ENCODE measurements at places on chromosomes 4 and X. TPM values are rescaled to one million over a fixed set of nuclear protein-coding genes. Genes with fewer than 3 reads are reported as not detected.

DNA sequence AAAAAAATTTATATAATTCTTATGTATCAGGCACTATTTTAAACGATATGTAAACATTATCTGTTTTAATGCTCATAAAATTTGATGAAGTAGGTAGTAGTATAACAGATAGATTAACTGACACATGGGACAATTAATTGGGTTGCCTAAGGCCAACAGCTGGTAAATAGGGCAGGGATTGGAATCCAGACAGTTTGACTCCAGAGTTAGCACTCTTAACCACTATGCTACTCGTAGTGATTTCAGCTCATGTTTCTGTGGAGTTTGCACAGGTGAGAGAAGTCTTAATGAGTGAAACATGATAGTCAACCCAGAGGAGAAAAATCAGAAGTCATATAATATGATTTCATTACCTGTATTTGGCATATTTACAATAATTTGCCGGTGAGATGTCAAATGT lies 126.0 kb upstream of the WDFY3 start:
- no peak for DNase-seq

DNA sequence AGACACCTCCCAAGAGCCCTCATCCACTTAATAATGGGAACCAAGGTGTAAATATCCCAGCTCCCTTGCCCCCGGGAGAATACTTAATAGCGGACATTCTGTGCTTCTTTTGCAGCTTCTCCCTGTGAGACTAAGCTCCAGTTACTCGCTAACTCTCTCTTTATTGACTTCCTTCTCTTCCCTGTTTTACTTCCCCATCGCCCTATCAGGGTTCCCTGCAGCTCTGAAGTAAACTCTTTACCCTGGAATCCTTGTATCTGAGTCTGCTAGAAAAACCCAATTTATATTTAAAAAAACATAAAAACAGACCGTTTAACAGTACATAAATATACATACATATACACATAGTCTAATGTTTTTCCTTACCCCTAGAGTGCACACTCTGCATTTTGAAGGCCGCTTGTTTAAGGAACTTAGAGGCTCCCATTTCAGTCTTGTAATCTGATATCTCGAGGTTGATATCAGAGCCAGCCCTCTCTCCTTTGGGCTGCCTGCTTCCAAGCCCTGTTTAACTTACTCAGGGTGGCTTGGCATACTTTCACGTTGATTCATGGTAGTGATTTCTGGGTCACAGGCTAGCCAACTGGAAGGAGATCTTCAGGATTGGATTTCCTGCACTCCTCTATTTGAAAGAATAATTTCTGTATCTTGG lies 177.4 kb upstream of the SCML1 start:
- no peak for DNase-seq

- no peak for DNase-seq
Measured at GRCh38 chr4:46878641-46879040, 30.4 kb downstream of the COX7B2 start.

- no peak for DNase-seq
Measured at GRCh38 chr4:178165251-178165950, 723.2 kb upstream of the AGA start.

GRCh38 chr4:99724067-99724466 lies 66.4 kb upstream of the C4orf54 start:
- DNase-seq, result no peak

GRCh38 chrX:39337451-39337850 lies 536.2 kb downstream of the MID1IP1 start:
- no peak for DNase-seq

Gene PAGE2B
- total RNA-seq, result not detected

Gene TRIM2
- 71.8 TPM for total RNA-seq

- DNase-seq, result no peak
Measured at GRCh38 chr4:189377569-189377968, 563.1 kb upstream of the FRG1 start.

DNA sequence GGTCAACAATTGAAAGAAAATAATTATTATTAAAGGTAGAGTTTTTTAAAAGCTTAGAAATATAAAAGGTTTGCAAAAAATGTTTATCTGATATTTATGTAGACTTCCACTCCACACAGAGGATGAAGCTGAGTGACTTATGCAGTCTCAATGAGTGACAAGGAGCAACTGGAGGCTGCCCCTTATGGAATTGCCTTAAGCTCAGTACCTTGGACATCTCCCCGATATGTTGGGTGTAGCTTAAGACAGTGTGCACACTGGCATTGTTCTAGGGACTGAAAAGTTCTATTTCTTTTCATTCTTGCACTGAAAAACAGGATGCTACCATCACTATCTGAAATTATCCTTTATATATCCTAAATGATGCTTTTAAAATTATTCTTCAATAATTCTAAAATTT lies 292.1 kb downstream of the PRDM5 start:
- no peak for DNase-seq

Gene TMEM156
- total RNA-seq, result not detected

DNA sequence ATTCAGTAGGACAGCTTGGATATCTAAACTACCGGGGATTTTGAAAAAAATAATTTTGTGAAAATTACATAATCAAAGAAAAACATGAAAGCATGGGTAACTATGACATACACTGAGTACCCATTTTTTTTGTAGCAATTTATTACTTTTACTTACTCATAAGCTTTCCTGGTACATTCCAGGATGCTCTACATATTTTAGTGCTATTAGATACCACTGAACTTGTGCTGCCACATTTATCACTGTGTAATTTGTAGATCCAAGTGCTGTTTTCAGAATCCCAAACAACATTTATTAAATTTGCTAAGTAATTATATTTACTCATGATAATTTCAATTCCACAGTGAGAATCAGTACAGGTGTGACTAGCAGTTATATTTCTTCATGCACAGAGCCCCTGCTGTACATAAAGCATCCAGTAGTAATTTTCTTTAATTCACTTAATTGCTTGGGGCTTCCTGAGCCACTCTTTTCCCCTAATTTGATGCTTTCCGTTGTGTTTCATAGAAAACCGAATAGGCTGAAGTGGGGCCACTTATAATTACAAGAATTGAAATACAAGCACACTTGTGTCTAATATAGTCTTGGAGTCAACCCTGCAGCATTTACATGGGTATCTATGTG lies 2254.4 kb downstream of the ARAP2 start:
- DNase-seq, result no peak

DNA sequence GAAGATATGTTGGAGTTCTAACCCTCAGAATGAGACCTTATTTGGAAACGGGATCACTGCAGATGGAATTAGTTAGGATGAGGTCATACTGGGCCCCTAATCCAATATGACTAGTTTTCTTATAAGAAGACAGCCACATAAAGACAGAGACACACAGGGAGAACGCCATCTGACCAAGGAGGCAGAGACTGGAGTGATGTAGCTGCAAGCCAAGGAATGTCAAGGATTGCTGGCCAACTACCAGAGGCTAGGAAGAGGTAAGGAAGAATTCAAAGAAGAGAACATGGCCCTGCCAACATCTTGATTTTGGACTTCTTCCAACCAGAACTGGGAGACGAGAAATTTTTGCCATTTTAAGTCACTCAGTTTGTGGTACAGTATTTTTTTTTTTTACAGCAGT lies 152.8 kb upstream of the DIPK2B start:
- DNase-seq, result no peak

- DNase-seq, result no peak
Measured at GRCh38 chrX:40156470-40157227, 58.9 kb upstream of the BCOR start.

DNA sequence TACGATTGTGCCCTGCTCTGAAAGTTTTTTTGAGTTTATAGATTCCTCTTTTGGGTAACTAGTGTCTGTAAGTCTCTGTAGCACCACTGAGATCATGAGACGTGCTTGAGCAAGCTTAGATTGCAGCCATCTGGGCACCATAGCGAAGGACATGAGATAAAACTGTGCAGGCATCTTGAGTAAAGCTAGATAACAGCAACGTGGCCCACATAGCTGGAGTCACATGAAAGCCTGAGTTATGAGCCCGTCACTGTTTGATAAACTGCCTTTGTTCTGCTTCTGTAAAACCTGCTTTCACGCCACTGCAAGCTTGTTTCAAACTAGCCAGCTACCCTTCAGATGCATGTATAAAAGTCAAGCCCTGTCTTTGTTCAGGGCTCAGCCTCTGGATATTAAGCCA lies 359.1 kb upstream of the CXorf51A start:
- DNase-seq, result no peak

- no peak for DNase-seq
Measured at GRCh38 chr4:13963601-13964000, 336.1 kb upstream of the BOD1L1 start.

DNA sequence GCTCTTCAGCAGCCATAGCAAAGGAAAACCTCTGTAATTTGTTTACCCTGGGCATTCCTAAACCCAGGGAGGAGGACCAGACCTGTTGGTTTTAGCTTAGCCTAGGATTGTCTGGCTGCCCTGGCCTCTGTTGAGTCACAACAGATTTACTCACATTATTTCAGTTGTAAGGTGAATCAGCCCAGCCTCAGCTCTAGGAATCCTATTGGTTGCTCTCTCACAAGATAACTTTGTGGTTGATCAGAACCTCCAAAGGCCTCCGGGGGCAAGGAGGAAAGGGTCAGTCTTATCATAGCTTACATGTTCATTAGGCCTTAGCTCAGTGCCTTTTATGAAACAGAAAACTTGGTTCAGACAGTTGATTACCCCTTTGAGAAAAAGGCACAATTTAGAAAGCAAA lies 41.0 kb downstream of the PDK3 start:
- DNase-seq, result no peak

DNA sequence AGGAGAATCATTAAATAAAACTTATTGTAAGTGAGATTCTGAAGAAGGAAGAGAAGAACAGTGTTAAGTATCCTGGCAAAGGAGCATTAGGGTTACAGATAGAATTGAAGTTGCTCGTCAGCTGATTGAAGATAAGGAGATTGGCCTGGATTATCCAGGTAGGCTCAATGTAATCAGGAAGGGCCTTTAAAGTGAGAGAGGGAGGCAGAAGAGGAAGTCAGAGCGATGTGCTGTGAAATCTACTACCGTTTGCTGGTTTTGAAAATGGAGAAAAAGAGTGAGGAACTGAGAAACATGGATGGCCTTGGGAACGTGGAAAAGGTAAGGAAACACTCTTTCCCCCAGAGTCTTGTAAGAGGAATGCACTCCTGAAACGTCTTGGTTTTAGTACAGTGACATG lies 245.7 kb downstream of the ANTXR2 start:
- no peak for DNase-seq

Gene SPANXA2
- total RNA-seq, result not detected

GRCh38 chrX:129934461-129934860 lies 28.5 kb downstream of the UTP14A start:
- no peak for DNase-seq

Gene MAGEB2
- not detected for total RNA-seq

DNA sequence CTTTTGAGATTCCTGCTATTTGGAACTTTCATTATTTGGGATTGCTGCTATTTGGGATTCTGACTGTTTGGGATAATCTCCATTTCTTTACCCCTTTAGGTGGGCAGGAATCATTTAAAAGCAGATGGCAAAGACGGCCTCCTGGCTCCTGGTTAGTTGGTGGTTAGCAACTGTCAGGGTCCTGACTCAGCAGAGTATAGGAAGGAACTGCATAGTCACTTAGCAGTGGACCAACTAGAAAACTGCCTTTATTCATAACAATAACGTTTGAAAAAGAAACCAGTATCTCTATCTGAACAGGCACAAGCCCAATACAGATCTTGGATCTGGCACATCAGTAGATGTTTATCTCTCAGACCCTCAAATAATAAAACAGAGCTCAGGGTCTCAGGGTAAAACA lies 469.7 kb upstream of the FGF16 start:
- no peak for DNase-seq

Gene CFAP47
- not detected for total RNA-seq

Gene LETM1
- 287 TPM for total RNA-seq

Gene DUSP21
- not detected for total RNA-seq

DNA sequence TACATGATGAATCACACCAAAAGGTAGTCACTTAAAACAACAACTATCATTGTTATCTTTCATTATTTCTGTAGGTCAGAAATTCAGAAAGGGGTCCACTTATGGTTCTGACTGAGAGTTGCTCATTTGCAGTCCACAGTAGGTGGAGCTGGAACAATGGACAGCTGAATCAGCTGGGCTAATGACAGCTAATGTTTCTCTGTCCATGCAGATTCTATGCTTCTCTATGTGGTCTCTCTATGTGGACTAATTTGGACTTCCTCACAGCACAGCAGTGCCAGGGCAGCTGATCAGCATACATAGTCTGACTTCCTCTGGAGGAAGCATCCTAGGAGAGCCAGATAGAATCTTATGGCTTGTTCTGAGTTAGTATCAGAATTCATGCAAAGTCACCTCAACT lies 131.7 kb upstream of the INTU start:
- DNase-seq, result no peak

DNA sequence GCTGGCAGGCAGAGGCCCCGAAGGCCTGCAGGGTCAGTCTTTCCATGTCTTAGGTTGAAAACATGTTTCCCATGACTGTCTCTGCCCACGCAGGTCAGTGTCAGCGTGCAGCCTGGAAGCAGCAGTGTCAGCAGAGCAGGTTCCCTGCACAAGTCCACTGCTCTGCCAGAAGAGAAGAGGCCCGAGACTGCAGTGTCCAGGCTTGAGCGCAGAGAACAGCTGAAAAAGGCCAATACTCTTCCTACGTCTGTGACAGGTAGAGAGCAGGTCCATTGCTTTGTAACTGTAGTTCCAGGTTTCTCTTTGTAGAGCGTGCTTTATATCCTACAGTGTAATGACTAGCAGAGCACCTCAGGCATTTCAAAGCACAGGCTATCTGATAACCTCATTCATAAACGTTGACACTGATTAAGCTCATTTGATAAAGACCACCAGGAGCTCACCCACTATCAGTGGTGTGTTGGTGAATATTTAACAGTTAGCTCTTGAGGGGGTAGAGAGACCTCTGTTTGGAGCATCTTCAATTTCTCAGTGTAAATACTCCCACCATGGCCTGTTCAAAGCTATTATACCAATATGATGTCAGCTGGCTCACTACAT lies 63.2 kb downstream of the AASDH start:
- no peak for DNase-seq

- no peak for DNase-seq
Measured at GRCh38 chr4:181331214-181331613, 912.0 kb upstream of the TENM3 start.

- DNase-seq, result no peak
Measured at GRCh38 chrX:111868726-111869638, 7.0 kb upstream of the TRPC5OS start.

- DNase-seq, result no peak
Measured at GRCh38 chr4:36130641-36131040, 113.7 kb downstream of the ARAP2 start.

GRCh38 chr4:150286656-150287055 lies 208.4 kb downstream of the DCLK2 start:
- DNase-seq, result no peak

- DNase-seq, result no peak
Measured at GRCh38 chr4:119244832-119245231, 32.3 kb downstream of the USP53 start.

- DNase-seq, result no peak
Measured at GRCh38 chr4:125387770-125388169, 73.0 kb downstream of the FAT4 start.

Gene HSFX2
- total RNA-seq, result not detected

DNA sequence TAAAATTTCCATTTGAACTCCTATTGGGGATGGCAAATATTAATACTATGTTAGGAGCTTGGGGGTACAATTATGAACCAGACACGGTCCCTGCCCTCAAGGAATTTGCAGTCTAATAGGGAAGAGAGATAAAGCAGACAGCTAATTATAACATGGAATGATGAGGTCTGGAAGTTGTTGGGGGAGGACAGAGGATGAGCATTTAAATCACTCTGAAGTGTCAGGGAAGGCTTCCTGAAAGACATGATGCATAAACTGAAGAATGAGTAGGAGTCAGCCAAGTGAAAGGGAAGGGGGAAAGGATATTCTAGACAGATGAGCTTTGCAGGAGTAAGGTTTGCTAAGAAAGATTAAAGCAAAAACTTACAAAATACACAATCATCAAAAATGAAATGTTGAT lies 15.9 kb downstream of the PLAC1 start:
- DNase-seq, result no peak

Data from transverse colon (tissue), 4 donors.